ENCODE measurements at places on chromosomes 5 and 9. TPM values are rescaled to one million over a fixed set of nuclear protein-coding genes. Genes with fewer than 3 reads are reported as not detected.

Gene PDGFRB
- total RNA-seq = 47.3 TPM

Gene ENTREP1
- 114 TPM for total RNA-seq

Gene TRIM36
- 0.22 TPM for total RNA-seq

Gene DIRAS2
- 4.9 TPM for total RNA-seq

- H3K36me3 ChIP-seq = no peaks in the 10 kb centered on the region
- no peak overlapping the region for H3K27ac ChIP-seq
- no peaks in the 10 kb centered on the region for H3K4me1 ChIP-seq
- no peaks in the 10 kb centered on the region for H3K27me3 ChIP-seq
- H3K4me3 ChIP-seq = no peak overlapping the region
These were observed 284.9 kb upstream of the IRX1 start for GRCh38 chr5:3310541-3311261.

DNA sequence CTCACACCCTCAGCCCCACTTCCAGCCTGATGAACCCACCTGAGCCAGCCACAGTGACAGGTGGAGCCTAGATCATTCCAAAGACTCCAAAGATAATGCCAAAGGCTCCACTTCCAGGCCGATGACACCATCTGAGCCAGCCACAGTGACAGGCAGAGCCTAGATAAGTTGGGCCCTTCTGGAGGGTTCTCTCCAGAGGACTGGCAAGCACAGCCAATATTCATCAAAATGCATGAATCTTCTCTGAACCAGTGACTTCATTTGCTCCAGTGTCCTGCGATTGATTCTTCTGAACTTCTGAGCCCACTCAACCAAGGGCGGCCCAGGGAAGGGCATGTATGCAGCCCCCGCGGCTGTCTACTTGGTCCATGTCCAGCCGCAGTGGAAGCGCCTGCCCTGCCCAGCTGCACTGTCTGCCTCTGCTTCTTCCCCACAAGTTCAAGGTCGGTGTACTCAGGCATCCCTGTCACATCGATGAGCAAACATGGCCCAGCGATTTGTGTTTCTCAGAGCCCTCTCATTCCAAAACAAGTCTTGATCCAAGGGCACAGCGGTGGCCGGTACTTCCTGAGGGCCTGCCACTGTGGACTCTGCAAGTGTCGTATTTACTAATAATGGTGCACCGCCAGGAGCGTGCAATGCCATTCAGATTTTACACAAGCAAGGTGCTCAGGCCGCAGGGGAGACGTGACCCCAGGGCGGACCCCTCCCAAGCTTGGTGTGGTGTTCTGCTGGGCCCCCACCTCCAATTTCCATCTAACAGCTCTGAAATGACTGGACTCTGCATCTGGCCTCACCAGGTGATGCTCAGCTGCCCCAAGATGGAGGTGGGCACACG, 107.0 kb downstream of the VAV2 start:
- no peaks in the 10 kb centered on the region for H3K27me3 ChIP-seq
- H3K27ac ChIP-seq = no peak overlapping the region
- no peaks in the 10 kb centered on the region for H3K36me3 ChIP-seq
- DNase-seq = no peak
- H3K4me1 ChIP-seq = peaks cover 6% of the 10 kb centered on the region

GRCh38 chr5:37723162-37723961, 116.5 kb downstream of the GDNF start:
- no peak overlapping the region for H3K27ac ChIP-seq
- no peaks in the 10 kb centered on the region for H3K27me3 ChIP-seq
- no peaks in the 10 kb centered on the region for H3K4me1 ChIP-seq
- H3K4me3 ChIP-seq = no peak overlapping the region
- no peak for DNase-seq

Data from thyroid gland (tissue), 4 donors.